Psoas muscle (tissue), 8 donors: ENCODE measurements at places on chromosomes 4 and X.

GRCh38 chrX:136166221-136166855, 19.0 kb downstream of the FHL1 start:
- no peaks in the 10 kb centered on the region for H3K36me3 ChIP-seq
- H3K4me3 ChIP-seq = no peak overlapping the region
- no peak for DNase-seq
- H3K4me1 ChIP-seq = peaks cover 12% of the 10 kb centered on the region
- peaks cover 8% of the 10 kb centered on the region for H3K27me3 ChIP-seq
- H3K27ac ChIP-seq = no peak overlapping the region

- no peaks in the 10 kb centered on the region for H3K27me3 ChIP-seq
- no peak overlapping the region for H3K4me3 ChIP-seq
- no peak for DNase-seq
- H3K36me3 ChIP-seq = no peaks in the 10 kb centered on the region
Measured at GRCh38 chr4:128528793-128529553, 241.4 kb upstream of the PGRMC2 start.

GRCh38 chr4:173420324-173420752, 21.4 kb upstream of the SCRG1 start:
- no peak overlapping the region for H3K27ac ChIP-seq
- H3K4me3 ChIP-seq = no peak overlapping the region
- no peaks in the 10 kb centered on the region for H3K36me3 ChIP-seq
- no peaks in the 10 kb centered on the region for H3K27me3 ChIP-seq
- no peaks in the 10 kb centered on the region for H3K4me1 ChIP-seq

DNA sequence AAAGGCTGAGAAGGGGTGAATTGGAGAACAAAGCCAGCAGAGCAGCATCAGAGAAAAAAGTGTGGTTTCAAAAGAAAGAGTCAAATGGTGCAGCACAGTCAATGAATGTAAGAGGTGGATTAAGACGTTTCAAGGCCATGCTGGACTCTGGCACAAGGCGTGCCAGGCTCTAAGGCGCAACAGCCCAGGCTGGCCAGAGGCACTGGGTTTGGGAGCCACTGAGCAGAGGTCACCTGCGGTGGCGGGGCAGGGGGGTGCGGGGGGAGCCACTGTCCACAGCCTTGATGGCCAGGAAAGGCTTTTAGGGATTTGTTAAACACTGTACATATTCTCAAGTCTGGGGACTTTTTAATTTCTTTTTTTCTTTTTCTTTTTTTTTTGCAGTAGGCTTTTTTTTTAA, 222.5 kb upstream of the FAT1 start:
- DNase-seq = no peak
- no peak overlapping the region for H3K27ac ChIP-seq
- no peak overlapping the region for H3K4me3 ChIP-seq
- no peaks in the 10 kb centered on the region for H3K27me3 ChIP-seq
- H3K4me1 ChIP-seq = no peaks in the 10 kb centered on the region
- no peaks in the 10 kb centered on the region for H3K36me3 ChIP-seq

GRCh38 chrX:108702530-108702929, 33.8 kb downstream of the IRS4 start:
- H3K4me3 ChIP-seq = no peak overlapping the region
- no peak for DNase-seq
- no peaks in the 10 kb centered on the region for H3K36me3 ChIP-seq

GRCh38 chrX:132795181-132795580, 163.2 kb downstream of the HS6ST2 start:
- H3K4me1 ChIP-seq = no peaks in the 10 kb centered on the region
- H3K27ac ChIP-seq = no peak overlapping the region
- no peak for DNase-seq
- no peak overlapping the region for H3K4me3 ChIP-seq
- H3K27me3 ChIP-seq = no peaks in the 10 kb centered on the region

DNA sequence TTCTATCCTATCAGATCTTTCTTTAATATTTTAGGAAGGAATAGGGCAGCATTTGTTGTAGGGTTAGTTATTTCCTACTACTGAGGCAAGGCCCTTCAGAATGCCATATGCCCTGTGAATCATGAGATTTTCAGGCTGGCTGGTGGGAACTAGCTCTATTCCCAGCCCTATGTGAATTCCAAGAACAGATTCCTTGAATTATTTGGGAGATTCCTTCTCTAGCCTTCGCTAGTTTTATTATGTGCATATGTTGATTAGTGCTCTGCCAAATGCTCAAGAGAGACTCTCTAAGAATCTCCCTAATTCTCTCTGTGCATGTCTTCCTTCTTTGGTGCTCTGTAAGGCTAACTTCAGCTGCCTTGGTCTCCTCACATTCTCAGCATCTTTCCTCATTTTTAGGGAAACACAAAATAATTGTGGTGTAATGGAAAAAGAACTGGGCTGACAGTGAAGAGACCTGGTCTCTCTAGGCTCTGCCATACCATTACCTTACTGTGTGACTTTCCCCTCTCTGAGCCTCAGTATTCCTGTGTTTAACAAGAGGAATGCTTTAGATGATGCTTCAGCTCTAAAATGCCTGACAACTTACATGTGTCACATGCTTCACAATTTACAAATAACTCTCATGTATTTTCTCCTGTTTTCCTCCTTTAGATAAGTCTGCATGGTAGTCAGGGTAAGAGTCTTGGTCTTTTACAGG, 79.7 kb downstream of the VMA21 start:
- H3K36me3 ChIP-seq = no peaks in the 10 kb centered on the region
- H3K4me3 ChIP-seq = no peak overlapping the region
- no peak for DNase-seq
- no peak overlapping the region for H3K27ac ChIP-seq
- H3K4me1 ChIP-seq = no peaks in the 10 kb centered on the region

- H3K4me1 ChIP-seq = no peaks in the 10 kb centered on the region
- H3K27me3 ChIP-seq = no peaks in the 10 kb centered on the region
- no peak overlapping the region for H3K4me3 ChIP-seq
- H3K36me3 ChIP-seq = no peaks in the 10 kb centered on the region
Measured at GRCh38 chr4:84058201-84058600, 440.9 kb downstream of the NKX6-1 start.

- H3K4me1 ChIP-seq = no peaks in the 10 kb centered on the region
- DNase-seq = no peak
- no peak overlapping the region for H3K27ac ChIP-seq
Measured at GRCh38 chr4:149498246-149498645, 317.4 kb downstream of the IQCM start.

GRCh38 chrX:96147681-96148080, 537.0 kb upstream of the DIAPH2 start:
- DNase-seq = no peak
- no peak overlapping the region for H3K27ac ChIP-seq

- H3K4me3 ChIP-seq = no peak overlapping the region
- H3K27ac ChIP-seq = no peak overlapping the region
- DNase-seq = no peak
- H3K27me3 ChIP-seq = no peaks in the 10 kb centered on the region
- H3K4me1 ChIP-seq = no peaks in the 10 kb centered on the region
- no peaks in the 10 kb centered on the region for H3K36me3 ChIP-seq
Measured at GRCh38 chrX:102063445-102064074, 61.9 kb upstream of the TCEAL2 start.

GRCh38 chrX:147183161-147183560, 368.6 kb upstream of the CXorf51A start:
- H3K4me1 ChIP-seq = no peaks in the 10 kb centered on the region
- DNase-seq = no peak
- no peak overlapping the region for H3K27ac ChIP-seq
- no peaks in the 10 kb centered on the region for H3K36me3 ChIP-seq
- no peaks in the 10 kb centered on the region for H3K27me3 ChIP-seq

DNA sequence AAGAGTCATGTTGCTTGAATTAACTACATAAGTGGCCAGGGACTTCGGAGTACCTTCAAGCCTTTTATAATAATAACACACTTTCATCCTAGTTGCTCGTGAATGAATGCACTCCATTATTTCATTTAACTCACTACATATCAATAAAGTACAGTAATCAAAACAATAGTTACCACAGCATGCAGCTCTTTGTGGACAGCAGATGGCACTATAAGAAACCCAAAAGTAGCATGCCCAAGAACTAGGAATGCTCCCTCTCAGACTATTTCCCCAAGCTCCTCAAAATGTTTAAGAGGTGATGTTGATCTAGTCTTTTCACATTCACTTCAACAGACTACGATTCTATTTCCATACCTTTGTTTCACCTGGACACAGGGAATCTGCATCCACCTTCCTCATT, 500.8 kb upstream of the DIAPH2 start:
- no peaks in the 10 kb centered on the region for H3K27me3 ChIP-seq
- H3K4me3 ChIP-seq = no peak overlapping the region
- H3K4me1 ChIP-seq = no peaks in the 10 kb centered on the region
- no peaks in the 10 kb centered on the region for H3K36me3 ChIP-seq

DNA sequence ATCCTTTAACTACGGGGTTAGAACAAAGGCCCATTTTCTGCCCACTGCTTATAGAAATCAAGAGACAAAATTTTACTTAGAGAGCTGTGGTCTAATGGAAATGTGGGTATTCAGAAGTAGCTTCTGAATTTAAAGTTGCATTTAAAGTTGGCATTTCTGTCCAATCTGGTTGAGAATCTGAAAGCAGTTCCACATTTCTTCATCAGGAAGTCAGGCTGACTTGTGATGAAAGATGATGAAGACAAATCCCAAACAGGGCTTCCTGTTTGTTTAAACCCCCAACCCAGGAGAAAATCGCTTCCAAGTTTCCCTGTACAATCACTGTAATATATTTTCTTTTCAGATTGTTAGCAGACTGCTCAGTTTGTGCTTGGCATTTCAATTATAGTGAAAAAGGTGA, 345.3 kb downstream of the SPRY1 start:
- peaks cover 6% of the 10 kb centered on the region for H3K4me1 ChIP-seq
- no peak for DNase-seq
- no peaks in the 10 kb centered on the region for H3K36me3 ChIP-seq
- H3K27ac ChIP-seq = no peak overlapping the region
- no peaks in the 10 kb centered on the region for H3K27me3 ChIP-seq
